NCI-H1436 (cell line): ENCODE measurements at places on chromosomes 11 and 22.

- DNase-seq: no peak
Observed at GRCh38 chr11:70415642-70416395, 17.5 kb downstream of the CTTN start.

DNA sequence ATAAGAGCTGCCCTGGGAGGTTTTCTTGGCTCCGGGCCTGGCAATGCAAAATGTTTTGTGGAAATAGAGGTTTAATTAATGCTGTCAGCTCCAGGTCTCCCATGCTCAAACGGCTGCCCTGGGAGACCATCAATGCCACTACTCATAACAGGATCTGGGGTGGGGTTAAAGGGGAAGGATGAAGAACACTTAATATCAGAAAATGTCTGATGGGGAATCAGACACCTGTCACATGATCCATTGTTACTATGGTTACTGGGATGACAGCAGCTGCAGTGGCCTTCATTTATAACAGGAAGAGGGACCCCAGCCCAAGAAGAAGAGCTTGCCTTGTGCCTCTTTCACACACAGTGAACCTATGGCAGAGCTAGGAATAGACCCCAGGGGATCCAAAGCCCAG lies 2.2 kb upstream of the SYT13 start:
- DNase-seq: peak; percentile 19

DNA sequence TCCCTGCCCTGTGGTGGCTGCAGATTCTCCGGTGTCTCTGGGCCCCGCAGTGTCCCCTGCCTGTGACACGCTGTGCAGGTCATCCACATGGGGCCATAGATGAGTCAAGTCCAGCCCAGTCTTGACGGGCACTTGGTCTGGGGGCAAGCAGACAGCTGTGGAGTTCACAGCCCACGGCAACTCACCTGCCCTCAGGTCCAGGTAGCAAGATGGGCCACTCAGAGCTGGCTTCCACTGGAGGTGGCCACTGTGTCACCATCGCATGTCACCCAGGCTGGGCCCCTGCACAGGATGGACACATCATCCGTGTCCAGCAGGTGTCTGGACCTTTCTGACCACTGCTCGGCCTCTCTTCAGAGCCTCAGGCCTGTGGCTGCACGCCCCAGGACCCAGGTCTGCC lies 109.9 kb downstream of the CACNA1I start:
- no peak for DNase-seq

- DNase-seq: peak; percentile 81
Observed at GRCh38 chr11:108498046-108498815, at the start of gene POGLUT3. TSS of gene POGLUT3 (minus strand) at chr11:108498384. CDS start at chr11:108498366, 18 bp downstream.

DNA sequence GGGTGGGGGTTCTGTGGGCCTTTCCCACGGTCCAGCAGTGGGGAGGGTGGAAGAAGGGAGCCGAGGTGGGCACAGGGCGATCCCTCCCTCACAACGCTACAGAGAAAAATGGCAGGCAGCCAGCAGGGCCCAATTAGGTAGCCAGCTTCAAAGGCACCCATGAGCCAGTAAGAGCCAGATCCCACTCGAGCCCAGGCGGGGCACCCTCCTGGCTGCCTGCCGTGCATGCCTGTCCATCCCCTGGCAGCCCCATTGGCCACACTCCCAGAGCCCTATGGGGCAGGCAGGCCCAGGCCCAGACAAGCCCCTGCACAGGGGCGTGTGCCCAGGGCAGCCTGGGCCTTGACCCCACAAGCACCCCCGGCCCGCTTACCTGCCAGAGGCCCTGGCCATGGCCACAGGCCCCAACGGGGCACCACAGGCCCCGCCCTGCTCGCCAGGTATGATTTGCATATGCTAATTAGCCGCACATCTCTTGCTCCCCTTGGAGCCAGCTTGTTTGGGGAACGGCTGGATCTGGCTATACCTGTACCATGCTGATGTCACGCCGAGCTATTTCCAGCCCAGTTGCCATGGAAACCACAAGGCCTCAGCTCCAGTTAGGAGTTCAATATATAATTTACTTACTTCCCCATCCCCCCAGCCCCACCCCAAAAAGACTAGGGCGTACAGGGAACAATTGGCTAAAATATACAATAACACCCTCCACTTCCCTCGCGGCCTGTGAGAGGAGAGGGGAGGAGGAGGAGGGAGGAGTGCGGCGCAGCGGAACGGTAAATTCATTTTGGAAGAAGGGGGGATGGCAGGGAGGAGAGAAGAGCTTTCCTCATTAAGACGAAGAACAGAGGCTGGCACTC lies 47.5 kb upstream of the TCF20 start:
- peak; percentile 78 for DNase-seq

GRCh38 chr11:61963016-61963281 lies 4.5 kb downstream of the FTH1 start:
- no peak for DNase-seq

DNA sequence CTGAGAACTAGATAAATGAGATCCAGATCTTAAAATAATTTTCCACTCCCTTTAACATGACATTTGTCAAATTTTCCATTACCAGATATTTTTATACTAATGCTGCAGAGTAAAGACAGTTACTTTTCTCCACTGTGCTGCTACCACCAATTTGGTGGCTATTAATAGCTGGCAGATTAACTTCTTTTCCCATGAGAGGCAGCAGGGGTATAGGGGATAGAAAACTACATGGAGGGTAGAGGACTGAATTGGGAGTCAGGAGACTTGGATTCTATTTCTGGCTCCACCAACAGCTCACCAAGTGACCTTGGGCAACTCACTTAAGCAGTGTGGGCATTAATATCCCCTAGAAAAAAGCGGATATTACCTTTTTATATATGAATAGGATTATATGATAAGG lies 69.2 kb downstream of the KIF18A start:
- no peak for DNase-seq

DNA sequence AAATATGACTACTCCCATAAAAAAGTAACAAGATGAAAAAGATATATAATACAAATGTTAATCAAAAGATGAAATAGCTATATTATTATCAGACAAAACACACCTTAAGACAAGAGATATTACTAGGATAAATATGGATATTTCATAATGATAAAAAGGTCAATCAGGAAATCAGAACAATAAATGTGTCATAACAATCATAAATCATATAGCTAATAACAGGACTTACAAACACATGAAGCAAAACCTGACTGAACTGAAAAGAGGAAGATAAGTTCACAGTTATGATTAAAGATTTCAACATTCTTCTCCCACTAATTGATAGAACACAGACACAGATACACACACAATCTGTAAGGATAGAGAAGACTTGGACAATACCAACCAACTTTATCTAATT lies 47.2 kb downstream of the EIF3M start:
- no peak for DNase-seq

GRCh38 chr22:38122616-38123015 lies 12.1 kb upstream of the BAIAP2L2 start:
- DNase-seq: no peak

DNA sequence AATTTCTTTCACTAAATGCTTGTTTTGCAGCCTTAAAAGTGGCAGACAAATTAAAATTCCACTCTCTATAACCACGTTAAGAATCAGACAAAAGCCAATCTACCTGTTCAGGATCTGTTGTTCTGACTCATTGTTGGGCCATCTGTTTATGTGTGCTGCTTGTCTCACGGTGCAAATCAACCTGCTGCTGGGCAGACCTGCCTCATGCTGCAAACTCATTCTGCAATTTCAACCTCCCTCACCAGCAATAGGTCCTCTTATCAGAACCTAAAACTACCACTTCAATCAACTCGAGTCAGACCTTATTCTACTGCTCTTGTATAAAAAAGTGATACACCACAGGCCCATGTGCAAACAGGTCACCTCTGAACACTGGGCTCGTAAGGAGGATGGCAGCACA lies 75.1 kb downstream of the LARGE2 start:
- DNase-seq: no peak

DNA sequence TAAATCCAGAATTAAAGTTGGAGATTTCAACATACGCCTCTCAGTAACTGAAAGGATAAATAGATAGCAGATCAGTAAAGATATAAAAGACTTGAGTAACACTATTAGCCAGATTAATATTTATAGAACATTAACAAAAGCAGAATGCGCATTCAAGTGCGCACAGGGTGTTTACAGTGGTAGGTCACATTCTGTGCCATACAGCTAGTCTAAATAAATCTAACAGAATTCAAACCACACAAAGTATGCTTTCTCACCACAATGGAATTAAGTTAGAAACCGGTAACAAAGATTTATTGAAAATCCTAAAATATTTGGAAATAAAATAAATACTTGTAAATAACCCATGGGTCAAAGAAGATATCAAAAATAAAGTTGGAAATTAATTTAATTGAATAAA lies 341.0 kb downstream of the DYNC2H1 start:
- DNase-seq: no peak

DNA sequence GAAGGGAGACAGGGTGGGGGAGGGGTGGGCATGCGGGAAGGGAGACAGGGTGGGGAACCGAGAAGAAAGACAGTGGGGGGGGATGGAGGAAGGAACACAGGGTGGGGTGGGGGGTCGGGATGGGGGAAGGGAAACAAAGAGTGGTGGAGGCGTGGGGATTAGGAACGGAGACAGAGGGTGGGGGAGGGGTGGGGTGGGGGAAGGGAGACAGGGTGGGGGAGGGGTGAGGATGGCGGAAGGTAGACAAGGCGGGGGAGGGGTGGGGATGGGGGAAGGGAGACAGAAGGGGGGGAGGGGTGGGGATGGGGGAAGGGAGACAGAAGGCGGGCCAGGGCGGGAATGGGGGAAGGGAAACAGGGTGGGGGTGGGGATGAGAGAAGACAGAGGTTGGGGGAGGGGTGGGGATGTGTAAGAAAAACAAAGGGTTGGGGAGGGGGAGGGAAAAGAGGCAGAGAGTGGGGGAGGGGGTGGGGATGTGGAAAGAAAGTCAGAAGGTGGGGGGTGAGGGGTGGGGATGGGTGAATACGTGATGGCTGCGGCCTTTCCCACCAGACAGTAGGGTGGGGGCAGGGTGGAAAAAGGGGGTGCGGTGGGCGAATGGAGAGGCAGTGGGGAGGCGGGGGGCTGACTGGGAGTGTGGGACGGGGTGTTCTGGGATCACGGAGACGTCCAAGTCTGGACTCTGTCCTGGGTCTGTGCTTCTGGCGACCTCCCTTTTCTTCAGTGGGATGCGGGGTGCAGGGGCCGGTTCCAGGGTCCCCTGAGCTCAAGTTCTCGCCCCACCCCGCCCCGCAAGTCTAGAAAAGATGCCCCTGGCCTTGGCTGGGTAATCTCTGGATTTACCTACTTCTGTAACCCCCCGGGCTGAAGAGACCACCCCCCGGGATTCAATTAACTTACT lies 744 bp downstream of the PRAME start:
- no peak for DNase-seq

DNA sequence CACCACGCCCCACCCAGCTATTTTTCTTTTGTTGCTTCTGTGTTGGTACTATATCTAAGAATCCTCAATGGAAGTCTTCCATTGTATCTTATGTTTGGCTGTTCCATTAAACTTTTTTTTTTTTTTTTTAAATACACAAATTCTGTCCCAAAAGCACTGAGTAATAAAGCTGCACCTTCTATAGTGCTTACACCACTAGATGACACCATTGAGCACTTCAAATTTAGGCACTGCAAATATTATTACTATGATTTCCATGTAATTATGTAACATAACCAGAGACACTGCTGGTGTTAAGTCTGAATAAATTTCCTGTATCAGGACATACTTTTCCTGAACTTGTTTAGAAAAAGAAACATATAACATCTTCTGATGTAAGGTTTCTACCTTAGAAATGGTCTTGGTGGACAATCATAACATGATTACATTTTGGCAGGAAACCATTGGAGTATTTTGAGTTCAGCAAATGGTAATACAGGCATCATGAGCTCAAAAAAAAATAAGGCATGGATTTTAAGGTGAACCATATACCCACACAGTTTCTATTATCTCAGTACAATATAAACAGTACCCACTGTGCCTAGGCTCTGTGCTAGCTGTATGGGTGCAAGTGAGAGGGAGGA lies 110.5 kb downstream of the ATG16L2 start:
- no peak for DNase-seq

DNA sequence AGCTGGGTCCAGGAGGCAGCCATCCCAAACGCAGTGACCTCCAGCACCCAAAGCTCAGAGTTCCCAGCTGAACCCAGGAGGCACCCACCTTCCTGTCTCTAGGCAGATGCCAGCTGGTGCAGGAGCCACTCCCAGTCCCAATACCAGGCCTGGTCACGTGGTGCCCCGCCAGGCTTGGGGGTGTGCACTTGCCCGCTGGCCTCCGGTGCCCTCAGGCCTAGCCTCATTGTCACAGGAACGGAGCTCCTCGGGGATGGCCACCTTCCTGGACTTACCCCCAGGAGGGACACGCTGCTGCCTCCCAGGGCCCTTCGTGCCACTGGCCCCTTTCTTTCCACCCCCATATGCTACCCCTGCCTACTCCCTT lies 4.6 kb downstream of the BID start:
- DNase-seq: no peak

- DNase-seq: peak; percentile 54
Observed at GRCh38 chr11:62394825-62395538, 23.9 kb upstream of the SCGB1A1 start.

GRCh38 chr11:28347371-28347770 lies 239.2 kb downstream of the METTL15 start:
- no peak for DNase-seq

- no peak for DNase-seq
Observed at GRCh38 chr11:70325824-70326223, 55.3 kb downstream of the PPFIA1 start.

GRCh38 chr22:46589871-46590271 lies 30.3 kb upstream of the GRAMD4 start:
- no peak for DNase-seq

- no peak for DNase-seq
Observed at GRCh38 chr11:82858133-82858532, 42.1 kb downstream of the PRCP start.

DNA sequence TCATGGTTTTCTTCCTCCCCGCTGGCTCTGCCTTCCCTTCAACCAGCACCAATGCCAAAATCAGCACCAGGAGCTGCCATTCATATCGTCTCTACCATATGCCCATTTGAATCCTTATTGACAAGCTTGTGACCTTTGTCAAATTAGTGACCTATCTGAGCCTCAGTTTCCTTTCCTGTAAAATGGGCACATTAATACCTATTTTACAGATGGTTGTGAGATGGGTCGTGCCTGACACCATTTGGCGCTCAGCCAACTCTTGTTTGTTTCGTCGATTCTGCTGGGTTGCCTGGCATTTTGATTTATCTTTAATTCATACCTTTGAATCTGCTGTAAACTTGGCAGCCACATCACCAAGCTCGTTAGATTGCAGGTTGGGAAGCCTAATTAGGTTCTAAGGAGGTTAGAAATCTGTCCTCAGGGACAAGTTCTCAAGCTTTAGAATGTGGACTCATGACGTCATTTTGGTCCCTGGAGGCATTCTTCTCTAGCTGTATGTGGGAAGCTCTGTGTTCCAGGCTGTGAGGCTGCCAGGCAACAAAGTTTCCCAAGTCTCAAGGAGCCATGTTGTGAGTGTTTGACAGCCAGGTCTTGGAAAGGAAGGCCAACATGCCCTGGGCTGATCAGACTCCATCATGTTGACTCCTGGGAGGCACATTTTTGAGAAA lies 61.0 kb downstream of the RPS6KA4 start:
- DNase-seq: peak; percentile 71

- DNase-seq: no peak
Observed at GRCh38 chr11:30009060-30009459, 7.8 kb downstream of the KCNA4 start.
